GM12891 (cell line): ENCODE measurements at places on chromosomes 12 and 14.

GRCh38 chr12:105053116-105053572 is 31.1 kb downstream of the ALDH1L2 start:
- no peak for DNase-seq

- no peak for DNase-seq
These were observed 40.4 kb downstream of the TSPAN9 start for GRCh38 chr12:3117591-3118015.

DNA sequence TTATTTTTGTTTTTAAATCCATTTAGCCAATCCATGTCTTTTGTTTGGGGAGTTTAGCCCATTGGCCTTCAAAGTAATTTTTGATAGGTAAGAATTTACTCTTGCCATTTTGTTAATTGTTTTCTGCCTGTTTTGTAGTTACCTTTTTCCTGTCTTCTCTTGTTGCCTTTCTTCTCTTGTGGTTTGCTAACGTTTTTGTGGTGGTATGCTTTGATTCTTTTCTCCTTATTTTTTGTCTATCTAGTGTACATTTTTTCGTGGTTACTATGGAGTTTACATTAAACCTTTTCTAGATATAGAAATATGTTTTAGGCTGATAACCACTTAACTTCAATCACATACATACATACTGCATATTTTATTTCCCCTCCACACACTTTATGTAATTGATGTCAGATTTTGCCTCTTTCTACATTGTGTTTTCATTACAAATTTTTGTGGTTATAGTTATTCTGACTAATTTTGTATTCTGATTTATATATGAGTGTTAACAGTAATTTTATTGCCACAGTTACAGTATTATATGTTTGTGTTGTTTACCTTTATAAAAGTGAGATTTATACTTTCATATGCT is 19.2 kb upstream of the PPP1R12A start:
- no peak for DNase-seq

DNA sequence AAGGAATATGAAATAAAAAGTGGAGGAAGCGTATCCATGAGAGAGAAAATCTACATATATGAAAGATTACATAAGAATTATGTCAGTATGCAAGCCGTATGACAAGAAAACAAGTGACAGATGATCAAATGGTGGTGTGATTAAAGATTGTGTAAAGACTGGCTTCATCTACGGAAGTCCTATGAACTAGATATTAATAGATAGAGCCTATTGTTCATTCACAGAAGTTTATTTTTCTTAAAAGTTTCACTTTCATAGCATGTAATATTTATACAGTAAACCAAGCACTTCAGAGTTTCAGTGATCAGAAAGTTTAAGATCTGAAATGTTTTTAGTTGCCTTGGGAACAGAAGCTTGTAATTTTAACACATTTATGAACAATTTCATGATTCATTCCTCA is 84.5 kb downstream of the VRK1 start:
- DNase-seq, result no peak

DNA sequence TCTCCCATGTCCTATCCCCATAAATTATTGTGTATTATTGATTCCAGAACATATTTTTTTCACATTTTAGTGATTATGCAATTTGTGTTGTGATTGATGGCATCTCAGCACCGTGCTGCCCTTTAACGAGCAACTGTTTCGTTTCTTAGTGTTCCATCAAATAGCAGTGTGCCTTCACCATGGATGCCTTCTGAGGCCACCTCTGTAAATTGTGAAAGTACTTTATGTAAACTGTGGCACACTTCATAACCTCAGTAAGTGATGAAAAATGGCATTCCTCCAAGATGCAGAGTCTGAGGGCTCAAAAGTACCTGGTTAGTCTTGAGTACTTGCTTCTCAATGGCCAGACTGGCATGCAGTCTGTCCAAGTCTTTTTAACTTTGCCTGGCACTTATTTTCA is 8.2 kb downstream of the CHST11 start:
- no peak for DNase-seq
